ENCODE measurements at places on chromosomes 7 and 10.

DNA sequence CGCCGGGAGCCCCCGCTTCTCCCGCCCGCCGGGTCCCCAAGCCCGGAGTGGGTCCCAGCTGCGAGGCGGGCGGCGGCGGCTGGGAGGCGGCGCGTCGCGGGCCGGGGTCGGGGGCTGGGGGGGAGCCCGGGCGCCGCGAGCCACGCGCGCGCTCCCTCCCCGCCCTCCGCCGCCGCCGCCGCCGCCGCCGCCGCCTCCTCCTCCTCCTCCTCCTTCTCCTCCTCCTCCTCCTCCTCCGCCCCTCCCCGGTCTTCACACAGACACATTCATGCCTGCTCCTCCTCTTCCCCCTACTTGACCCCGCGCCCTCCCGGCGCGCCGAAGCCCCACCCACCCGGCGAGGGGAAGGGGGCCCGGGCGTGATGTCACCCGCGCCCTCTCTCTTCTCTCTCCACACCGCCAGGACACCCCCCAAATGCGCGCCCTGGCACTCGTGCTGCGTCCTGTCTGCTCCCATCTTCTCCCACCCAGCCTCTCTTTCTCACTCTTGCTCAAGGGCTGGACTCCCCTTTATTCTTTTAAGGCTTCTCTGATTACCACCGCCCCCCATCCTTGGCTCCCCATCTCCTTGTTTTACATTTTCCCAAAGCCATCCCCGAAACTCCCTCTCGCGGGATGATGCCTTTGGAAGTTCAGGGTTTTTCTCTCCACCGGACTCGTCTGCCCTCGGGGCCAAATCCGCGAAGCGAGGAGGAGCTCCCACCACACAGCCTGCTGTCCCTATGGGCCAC lies 967 bp upstream of the GLI3 start:
- no peak for DNase-seq

DNA sequence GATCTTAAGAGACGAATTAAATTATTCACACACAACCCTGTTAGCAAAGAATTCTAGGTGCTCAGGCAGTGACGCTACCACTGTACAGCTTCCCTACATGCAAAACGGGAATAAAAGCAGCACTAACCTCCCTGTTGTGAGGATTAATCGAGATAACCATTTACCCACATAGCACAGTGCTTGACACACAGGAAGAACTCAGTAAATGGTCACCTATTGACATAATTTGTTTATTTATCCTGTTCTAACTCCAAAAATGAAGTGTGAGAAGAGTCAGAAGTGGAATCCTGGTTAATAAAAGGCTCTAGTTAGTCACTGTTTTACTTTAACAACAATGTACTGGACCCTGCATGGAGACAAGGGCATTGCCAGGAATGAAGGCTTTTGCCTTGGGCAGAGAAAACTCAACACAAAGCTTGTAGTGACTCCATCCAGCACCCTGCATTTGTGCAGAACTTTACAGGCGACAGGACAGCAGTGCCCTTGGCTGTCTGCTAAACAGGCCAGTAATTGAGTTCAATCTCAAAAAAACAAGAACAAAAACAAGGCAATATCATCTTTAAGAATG lies 103.8 kb downstream of the SORBS1 start:
- DNase-seq = no peak

DNA sequence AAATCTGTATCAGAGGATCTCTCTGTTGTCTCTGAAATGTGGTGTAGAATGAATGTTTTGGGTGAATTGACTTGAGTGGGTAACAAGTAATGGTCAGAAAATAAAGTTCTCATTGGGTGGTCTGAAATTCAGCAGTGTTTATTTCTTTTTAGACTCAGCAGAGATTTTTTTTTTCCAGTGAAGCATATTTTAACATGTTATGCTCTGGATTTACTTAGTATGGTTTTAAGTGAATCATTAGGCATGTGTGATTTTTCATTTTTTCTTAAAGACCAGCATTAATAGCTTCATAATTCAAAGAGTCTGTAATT lies 63.5 kb downstream of the REEP3 start:
- no peak for DNase-seq

DNA sequence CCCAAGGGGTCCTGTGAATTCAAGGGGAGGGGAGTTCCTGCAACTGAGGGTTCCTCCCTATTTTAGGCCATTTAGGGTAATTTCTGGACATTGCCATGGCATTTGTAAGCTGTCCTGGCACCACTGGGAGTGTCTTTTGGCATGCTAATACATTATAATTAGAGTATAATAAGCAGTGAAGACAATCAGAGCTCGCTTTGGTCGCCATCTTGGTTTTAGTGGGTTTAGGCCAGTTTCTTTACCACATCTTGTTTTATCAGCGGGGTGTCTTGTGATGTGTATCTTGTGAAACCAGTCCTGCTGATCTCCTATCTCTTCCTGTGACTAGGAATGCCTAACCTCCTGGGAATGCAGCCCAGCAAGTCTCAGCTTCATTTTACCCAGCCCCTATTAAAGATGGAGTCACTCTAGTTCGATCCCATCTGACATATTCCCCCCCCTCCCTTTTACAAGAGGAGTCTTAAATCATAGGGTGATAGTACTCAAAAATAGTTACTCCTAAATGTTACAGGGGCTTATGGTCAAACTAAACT lies 43.2 kb downstream of the SVOPL start:
- DNase-seq = no peak

DNA sequence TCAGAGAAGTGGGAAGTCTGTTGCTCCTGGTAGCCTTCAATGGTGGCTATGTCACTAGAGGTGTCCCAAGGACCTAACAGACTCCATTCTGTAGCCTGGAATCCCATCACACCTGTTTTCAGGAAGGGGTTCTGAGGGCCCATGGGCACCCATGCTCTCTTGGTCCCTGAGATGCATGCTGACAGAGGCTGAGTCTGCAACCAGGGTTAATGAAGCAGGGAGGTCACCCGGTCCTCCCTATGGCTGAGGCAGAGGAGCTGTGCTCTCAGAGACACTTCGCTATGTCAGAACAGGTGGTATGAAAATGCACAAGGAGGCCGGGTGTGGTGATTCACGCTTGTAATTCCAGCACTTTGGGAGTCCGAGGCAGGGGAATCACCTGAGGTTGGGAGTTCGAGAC lies 452.1 kb downstream of the TCERG1L start:
- no peak for DNase-seq

GRCh38 chr7:31019509-31019908 lies 32.6 kb upstream of the ADCYAP1R1 start:
- DNase-seq = no peak

GRCh38 chr7:363626-364025 lies 73.7 kb downstream of the FOXL3 start:
- no peak for DNase-seq

DNA sequence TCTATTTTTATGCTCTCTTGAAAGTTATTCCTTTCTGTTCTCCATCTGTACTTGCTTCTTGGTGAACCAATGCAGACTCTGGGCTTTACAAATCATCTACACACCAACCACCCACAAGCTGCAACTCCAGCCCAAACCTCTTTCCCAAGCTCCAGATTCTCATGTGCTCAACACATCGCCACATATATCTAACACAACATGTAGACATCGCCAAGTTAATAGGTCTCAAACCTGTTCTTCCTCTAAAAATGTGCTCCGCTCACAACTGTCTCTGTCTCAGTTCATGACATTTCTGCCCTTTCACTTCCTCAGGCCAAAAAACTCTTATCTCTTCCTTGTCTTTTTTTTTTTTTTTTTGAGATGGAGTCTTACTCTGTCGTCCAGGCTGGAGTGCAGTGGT lies 95.7 kb upstream of the EEPD1 start:
- no peak for DNase-seq
